GM20000 (cell line): ENCODE measurements at places on chromosomes 1 and 21.
A peak's percentile ranks its signal among the peaks of the same experiment; 100 is the strongest.

- no peak for DNase-seq
Observed at GRCh38 chr1:185530215-185530614, 204.0 kb upstream of the HMCN1 start.

DNA sequence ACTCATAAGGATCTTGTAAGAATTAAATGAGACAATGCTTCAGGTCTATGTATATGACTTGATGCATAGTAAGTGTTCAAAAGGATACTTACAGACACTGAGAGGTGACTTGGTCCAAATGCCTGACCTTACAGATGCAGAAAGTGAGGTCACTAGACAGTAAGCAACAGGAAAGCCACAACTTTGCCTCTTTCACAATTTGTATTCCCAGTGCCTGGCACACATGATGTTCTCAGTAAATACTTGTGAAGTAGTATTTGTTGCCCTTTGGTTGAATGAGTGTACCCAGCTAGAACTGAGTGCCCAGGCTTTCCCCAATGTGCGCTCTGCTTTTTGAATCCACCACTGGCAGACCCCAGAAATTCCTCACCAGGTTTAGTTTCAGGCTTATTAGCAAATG lies 105.1 kb downstream of the BEND5 start:
- no peak for DNase-seq

DNA sequence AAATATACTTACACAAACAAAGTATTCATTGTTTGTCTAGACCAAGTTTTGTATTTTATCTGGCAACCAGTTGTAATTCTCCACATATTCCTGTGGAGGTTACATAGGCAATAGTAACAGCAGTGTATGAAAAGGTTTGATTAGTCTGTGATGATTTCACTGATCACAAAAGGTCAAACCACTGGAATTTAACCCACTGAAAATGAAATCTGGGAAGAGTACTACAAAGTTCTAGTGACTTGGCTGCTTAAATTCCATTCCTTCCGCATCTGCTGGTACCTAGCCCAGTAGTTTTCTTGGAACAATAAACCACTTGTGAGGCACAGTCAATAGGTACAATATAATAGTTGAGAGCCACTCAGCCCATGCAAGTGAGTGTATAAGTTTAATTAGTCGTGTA lies 205.4 kb downstream of the NFIA start:
- DNase-seq: no peak

DNA sequence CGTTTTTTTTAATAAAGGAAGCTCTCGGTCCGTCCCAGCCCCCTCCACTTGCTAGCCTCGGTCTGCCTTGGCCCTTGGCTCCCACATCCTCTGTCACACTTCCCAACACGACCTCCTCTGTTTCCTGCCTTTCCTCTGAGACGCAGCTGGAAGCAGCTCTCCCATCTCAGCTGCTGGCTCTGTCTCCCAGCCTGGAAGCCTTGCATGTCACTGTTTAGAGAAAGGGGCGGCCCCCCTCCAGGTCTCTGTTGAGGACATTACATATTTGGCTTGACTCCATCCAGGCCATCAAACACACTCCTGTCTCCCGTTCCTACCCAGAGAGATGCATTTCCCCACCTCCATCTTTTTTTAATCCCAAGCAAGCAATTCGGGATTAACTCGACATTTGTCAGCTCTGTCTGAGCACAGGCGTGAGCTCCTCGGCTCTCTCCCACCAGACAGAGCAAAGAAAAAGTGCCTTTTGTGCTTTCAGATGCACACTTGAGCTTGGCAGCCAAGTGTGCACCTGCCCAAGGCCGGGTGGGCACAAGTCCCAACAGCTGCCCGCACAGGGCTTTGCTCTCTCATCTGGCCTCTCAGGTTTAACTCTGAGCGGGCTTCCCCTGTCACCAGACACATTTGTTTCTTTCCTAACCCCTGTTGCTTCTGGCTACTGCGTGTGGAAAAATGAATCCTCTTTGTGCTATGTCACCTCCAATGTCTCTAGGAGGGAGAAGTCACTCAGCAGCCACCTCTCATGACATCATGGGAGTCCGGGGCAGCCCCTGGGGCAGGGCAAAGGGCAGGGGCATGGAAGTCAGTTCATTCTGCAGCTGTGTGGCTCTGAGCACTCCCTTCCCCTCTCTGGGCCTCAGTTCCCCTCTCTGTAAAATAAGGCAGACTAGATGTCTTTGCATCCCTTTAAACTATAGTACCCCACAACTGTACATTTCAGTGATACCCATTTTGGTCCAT lies 108.3 kb downstream of the KCND3 start:
- no peak for DNase-seq

- no peak for DNase-seq
Observed at GRCh38 chr1:183236158-183236725, 50.2 kb downstream of the LAMC2 start.

- no peak for DNase-seq
Observed at GRCh38 chr1:17895986-17896385, 140.9 kb downstream of the ACTL8 start.

- no peak for DNase-seq
Observed at GRCh38 chr1:54798206-54798605, 2.9 kb downstream of the TTC22 start.

DNA sequence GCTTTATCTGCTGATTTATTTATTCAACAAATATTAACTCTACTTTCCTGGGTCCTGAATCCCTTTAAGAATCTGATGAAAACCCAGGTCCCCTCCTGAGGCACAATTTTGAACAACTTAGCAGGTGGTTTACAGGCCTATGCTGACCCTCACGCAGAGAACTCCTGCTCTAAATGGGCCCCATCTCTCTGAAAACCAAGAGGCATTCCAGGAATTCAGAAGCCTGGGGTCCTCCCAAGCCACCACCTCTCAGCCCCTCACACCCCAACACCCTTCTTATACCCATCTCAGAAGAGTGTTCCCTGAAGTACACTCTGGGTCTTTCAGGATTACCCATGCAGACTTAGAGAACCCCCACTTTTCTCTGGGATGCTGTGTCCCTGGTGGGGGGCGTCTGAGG lies 34.5 kb downstream of the LHX4 start:
- no peak for DNase-seq

GRCh38 chr1:8169364-8170058 lies 143.4 kb upstream of the ERRFI1 start:
- DNase-seq: peak; percentile 66

DNA sequence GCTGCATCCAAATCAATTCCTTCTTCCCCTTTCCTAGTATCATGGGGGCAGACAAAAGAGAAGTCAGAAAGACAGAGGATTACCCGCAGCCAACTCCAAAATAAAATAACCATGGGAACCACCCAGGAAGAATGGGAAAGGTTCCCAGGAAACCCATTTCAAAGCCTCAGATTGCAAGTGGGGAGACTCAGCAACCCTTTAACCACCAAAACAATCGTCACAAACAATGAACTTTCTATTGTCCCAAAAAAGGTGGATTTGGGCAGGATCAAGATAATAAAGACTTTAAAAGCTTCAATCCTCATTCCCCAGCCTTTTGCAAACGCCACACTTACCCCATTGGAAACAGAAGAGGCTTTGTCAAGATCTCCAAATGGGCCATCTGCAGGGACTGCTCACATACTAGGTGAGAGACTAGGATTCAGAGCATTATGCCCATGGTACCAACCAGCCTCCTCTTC lies 5.1 kb downstream of the TIAM1 start:
- DNase-seq: no peak

DNA sequence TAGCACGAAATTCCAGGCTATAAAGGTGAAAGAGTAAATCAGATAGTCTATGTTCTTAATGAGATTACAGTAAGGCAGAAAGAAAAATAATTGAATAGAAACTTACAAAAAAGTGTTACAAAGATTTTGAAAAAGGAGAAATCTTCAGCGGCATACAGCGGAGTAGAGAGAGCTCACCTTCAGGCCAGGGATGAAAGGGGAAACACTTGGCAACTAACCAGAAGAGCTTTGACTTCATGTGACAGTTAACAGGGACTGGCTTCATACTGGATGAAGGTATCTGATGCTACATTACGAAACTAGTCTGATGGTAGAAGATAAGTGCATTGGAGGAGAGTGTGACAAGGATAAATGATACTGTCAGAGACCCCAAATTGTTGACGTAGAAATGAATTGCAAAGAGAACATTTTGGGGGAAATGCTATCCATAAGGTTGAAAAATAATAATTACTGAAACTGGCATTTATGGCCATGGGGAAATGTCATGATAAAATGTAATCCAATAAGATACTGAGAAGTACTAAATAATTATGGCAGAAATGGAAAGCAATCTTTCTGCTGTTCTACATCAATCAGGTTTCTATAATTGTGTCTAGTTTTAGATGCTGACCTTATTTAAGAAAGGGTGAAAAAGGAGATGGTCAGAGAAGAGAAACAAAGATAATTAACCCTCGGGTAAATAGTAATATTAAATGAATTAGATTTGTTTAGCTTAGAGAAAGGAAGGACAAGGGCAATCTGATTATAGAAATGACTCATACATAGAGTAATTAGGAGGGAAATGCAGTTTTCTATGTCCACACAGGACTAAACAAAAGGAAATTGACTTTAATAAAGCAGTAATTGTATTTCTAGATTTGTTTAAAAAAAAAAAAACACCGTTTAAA lies 808.7 kb downstream of the NCAM2 start:
- no peak for DNase-seq

DNA sequence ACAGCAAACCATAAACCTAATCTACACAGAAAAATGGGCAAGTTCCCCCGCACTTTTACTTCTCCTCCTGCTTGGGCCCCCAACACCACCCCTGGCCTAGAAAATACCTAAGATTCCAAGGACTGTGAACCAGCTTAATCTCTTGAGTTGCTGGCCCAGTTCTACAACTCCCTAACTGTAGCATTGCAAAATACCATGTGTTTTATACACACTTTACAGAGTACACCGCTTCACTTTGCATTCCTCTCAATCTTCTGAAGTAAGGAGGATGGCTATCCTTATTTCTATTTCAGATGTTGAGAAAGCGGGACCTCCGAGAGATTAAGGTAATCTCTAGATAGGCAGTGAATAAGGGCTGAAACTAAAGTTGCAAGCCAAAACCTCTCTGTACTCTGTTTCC lies 408.3 kb upstream of the NR5A2 start:
- no peak for DNase-seq

DNA sequence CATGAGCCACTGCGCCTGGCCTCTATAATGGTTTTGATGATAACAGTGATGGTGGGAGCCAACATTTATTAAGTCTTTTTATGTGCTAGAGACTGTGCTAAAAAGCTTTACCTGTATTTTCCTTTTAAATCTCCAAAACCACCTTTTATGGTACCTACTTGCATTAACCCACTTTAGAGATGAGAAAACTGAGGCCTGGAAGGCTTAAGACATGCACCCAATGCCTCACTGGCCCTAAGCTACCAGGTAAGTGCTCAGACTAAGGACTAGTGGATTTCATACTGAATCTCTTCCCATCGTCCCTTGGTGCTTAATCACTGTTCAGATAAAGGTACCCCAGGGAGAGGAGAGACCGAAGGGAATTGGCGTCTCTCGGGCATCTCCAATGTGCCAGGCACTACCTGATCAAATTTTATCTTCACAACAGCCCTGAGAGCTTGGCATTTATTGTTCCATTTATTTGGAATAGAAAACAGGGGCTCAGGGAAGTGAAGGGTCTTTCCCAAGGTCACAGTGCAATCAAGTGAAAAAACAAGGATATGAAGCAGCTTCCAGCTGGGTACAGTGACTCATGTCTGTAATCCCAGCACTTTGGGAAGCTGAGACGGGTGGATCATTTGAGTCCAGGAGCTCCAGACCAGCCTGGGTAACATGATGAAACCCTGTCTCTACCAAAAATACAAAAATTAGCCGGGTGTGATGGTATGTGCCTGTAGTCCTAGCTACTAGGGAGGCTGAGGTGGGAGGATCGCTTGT lies 84.2 kb downstream of the LACTBL1 start:
- no peak for DNase-seq

DNA sequence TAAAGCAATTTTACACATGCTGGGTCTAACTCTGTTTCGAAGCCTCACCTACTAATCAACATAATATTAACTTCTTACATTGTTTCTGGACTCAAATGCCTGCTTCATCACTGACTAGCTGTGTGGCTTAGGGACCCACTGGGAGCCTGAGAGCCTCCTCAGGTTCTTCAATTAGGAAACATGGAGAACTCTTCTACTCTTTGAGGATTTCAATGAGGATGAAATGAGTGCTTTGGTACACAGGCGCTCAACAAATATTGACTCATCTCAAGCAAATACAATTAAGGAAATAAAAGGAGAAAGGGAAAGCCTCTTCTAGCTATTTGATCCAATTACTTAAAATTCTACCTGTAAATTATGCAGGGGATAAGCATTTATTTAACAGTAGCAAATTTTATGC lies 84.4 kb upstream of the JAK1 start:
- no peak for DNase-seq

GRCh38 chr1:240967070-240967724 lies 355.2 kb upstream of the GREM2 start:
- DNase-seq: no peak

GRCh38 chr21:37072274-37072987 lies 440 bp downstream of the PIGP start:
- peak; percentile 10 for DNase-seq

- no peak for DNase-seq
Observed at GRCh38 chr1:225695578-225696337, 42.8 kb upstream of the ENAH start.

DNA sequence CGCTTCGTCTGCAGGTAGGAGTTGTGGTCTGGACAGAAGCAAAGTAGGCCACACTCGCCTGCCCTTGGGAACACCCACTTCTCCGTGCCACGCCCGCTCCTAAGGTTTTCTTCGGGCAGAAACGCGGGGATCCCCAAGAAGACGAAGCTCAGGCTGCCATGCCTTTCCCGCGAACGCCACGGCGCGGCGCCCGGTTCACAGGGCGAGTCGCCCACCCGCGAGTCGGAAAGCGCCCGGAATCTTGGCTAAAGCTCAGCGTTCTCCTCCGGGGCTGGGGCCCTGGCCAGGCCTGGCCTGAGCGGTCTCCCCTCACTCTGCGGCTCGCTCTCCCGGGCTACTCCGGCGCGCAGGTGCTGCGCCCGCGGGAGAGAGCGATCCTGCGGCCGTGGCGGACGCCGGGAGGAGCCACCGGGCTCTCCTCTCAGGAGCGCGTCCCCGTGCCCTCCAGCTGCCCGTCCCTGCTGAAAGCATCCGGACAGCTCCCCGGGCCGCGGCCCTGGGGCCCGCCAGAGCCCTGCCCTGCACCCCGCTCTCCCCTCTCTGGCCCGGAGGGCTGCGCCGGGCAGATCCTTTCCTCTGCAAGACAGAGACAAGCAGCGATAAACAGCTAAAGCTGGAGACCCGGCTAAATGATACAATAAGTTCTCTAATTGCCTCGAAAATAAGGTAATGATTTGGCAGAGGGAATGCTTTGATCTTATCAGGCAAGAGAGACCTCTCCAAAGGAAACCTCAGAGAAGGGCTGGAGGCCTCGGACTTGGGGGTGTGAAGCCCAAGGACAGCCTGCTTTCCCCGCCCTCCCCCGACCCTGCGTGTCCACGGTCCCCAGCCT lies 6.7 kb upstream of the WNT2B start:
- peak; percentile 76 for DNase-seq

GRCh38 chr1:15997637-15998280 lies 6.3 kb upstream of the SRARP start:
- no peak for DNase-seq

DNA sequence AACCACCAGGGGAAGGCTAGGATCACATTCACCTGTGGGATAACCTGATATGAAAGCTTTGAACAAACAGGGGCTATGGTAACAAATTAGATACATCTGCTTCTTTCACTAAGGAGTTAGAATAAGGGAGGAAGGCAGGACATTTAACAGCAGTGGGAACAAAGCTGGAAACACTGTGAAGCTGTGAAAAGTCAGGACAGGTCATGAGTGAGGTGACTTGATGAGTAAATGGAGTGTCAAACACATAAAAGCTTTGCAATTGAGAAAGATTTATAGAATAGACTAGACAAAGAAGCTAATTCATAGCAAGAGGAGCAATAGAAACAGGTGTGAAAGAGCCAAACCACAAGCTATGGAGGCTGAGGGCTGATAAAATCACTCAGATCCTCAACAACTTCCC lies 110.0 kb downstream of the ASTN1 start:
- no peak for DNase-seq
